ENCODE measurements at places on chromosomes 5 and 9. TPM values are rescaled to one million over a fixed set of nuclear protein-coding genes. Genes with fewer than 3 reads are reported as not detected.
A peak's percentile ranks its signal among the peaks of the same experiment; 100 is the strongest.

Gene GARNL3
- 0.72 TPM for total RNA-seq

Gene FBLL1
- not detected for total RNA-seq

Gene KIF4B
- 0.11 TPM for total RNA-seq

Gene SPATA31C1
- total RNA-seq, result not detected

Gene CDK5RAP2
- total RNA-seq, result 36.1 TPM

Gene DPP7
- total RNA-seq, result 49.1 TPM

Gene PCDHGC5
- 2.3 TPM for total RNA-seq

Gene PFN3
- total RNA-seq, result not detected

Gene PRDM9
- not detected for total RNA-seq

Gene LOX
- total RNA-seq, result 933 TPM

Gene TOR1B
- total RNA-seq, result 47.6 TPM

Gene HAVCR1
- total RNA-seq, result not detected

GRCh38 chr9:34070606-34071324 is 22.1 kb upstream of the UBAP2 start:
- no peak overlapping the region for H3K4me3 ChIP-seq
- no peak for DNase-seq
- H3K27me3 ChIP-seq, result peaks cover 6% of the 10 kb centered on the region
- H3K36me3 ChIP-seq, result no peaks in the 10 kb centered on the region

DNA sequence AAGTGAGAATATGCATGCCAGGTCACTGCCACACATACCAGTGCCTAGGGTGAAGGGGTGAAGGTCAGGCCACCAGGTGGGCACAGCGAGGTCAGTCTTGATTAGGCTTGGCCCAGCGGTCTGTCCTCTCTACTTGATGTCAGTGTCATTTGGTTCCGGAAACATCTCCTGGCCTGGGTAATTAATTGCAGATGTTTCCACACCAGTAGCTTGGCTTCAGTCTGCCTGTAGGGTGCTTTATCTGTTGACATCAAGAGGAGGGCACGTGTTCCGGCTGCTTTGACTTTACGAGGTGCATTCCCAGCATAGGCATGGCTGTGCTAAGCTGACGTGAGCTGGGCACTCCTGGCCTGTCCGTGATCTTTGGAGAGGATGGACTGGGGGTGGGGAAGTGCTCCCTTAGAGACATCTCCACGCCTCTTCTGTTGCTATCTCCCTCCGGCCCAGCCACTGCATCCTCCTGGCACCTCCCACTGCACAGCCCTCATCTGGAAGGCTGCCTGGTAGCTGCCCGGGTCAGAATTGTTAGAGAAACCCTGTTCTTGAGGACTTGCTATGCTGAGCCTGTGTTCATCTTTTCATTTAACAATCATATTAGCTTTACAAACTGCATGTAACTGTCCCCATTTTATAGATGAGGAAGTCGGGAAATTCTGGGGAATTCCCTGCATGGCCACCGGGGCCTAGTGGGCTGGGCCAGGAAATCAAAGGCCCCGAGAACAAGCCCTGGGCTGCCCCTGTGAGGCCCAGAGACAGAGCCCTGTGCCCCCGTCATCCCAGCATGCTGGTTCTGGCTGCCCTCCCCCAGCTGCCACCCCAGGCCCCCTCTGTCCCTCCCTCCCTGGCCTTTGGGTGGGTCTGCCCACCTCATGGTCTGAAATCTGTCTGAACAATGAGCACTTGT is 29.1 kb downstream of the JADE2 start:
- H3K27ac ChIP-seq, result peak overlapping the region; percentile 81
- peaks cover 73% of the 10 kb centered on the region for H3K4me1 ChIP-seq
- peak overlapping the region; percentile 73 for H3K4me3 ChIP-seq
- H3K36me3 ChIP-seq, result peaks cover 21% of the 10 kb centered on the region
- peaks cover 3% of the 10 kb centered on the region for H3K27me3 ChIP-seq
- DNase-seq, result peak; percentile 100

GRCh38 chr9:128439273-128439672 is 16.5 kb upstream of the ODF2 start:
- H3K27me3 ChIP-seq, result no peaks in the 10 kb centered on the region
- no peaks in the 10 kb centered on the region for H3K4me1 ChIP-seq
- DNase-seq, result no peak

DNA sequence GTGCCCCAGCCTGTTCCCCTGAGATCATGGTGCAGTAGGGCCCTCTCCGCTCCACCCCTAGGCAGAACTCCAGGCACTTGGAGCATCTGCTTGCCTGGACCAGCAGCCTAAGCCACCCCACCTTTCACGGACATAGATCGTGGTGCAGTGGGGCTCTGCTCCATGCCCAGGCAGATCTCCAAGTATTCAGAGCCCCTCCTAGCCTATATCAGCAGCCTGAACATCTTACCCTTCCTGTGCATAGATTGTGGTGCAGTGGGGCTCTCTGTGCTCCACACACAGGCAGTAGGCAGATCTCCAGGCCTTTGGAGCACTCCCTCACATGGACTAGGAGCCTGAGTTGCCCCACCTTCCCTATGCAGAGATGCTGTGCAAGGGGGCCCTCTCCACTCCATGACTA is 103.0 kb downstream of the GLIS3 start:
- peaks cover 68% of the 10 kb centered on the region for H3K36me3 ChIP-seq
- no peak for DNase-seq
- peaks cover 26% of the 10 kb centered on the region for H3K4me1 ChIP-seq
- no peaks in the 10 kb centered on the region for H3K27me3 ChIP-seq

DNA sequence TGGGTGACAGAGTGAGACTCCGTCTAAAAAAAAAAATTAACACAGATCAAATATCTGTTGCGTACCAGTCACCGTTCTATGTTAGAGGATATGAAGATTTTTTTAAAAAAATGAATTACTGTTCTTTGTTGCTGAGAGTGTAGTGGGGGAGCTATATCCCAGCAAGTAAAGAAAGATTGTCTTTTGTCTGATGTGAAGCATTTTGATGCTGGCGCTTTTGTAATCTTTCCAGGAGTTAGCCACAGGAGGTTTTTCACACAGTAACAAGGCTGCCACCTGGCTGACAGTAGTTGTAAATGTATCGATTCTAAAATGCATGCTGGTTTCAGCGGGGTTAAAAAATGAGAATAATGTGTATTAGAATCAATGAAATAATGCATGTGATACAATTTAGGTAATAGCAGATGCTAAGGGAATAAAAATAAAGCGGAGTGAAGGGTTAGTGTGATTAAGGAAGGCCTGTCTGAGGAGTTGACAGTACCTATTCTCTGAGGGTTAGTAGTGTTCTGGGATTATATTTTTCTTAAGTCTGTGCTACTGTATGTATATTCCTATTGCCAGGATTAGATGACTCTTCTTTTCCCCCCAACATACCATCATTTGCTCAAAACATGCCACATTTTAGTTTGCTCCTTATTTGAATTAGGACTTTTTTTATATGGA is 3.4 kb downstream of the LMNB1 start:
- no peaks in the 10 kb centered on the region for H3K36me3 ChIP-seq
- H3K4me3 ChIP-seq, result peak overlapping the region; percentile 93
- peaks cover 2% of the 10 kb centered on the region for H3K27me3 ChIP-seq
- peaks cover 37% of the 10 kb centered on the region for H3K4me1 ChIP-seq

- no peak overlapping the region for H3K27ac ChIP-seq
- no peaks in the 10 kb centered on the region for H3K27me3 ChIP-seq
- H3K36me3 ChIP-seq, result no peaks in the 10 kb centered on the region
- H3K4me1 ChIP-seq, result no peaks in the 10 kb centered on the region
- DNase-seq, result no peak
Measured at GRCh38 chr5:26495437-26495836, 542.9 kb downstream of the CDH9 start.

GRCh38 chr5:52787600-52788504 is at the start of the genes ITGA1 and PELO:
Gene ITGA1, plus strand, starts transcription at chr5:52787916. Its CDS starts 438 bp downstream, at chr5:52788354.
Gene PELO, plus strand, starts transcription at chr5:52787916. Its CDS starts 12,479 bp downstream, at chr5:52800395.
- peaks cover 23% of the 10 kb centered on the region for H3K36me3 ChIP-seq
- DNase-seq, result peak; percentile 79
- H3K4me1 ChIP-seq, result peaks cover 74% of the 10 kb centered on the region
- peak within 1 kb of the TSS; percentile 98 for H3K4me3 ChIP-seq

- peaks cover 6% of the 10 kb centered on the region for H3K4me1 ChIP-seq
- no peak overlapping the region for H3K4me3 ChIP-seq
- H3K27ac ChIP-seq, result no peak overlapping the region
- H3K27me3 ChIP-seq, result peaks cover 14% of the 10 kb centered on the region
Measured at GRCh38 chr9:107542411-107543157, 53.0 kb upstream of the KLF4 start.

- no peaks in the 10 kb centered on the region for H3K36me3 ChIP-seq
- H3K4me1 ChIP-seq, result no peaks in the 10 kb centered on the region
- no peak for DNase-seq
- H3K4me3 ChIP-seq, result no peak overlapping the region
- no peak overlapping the region for H3K27ac ChIP-seq
Measured at GRCh38 chr9:81146241-81146640, 543.1 kb downstream of the TLE1 start.

GRCh38 chr5:150153957-150154617 is 1.6 kb downstream of the PDGFRB start:
- DNase-seq, result peak; percentile 85
- H3K27me3 ChIP-seq, result peaks cover 5% of the 10 kb centered on the region

- peaks cover 40% of the 10 kb centered on the region for H3K27me3 ChIP-seq
- no peak overlapping the region for H3K27ac ChIP-seq
- H3K4me1 ChIP-seq, result peaks cover 12% of the 10 kb centered on the region
- no peak for DNase-seq
Measured at GRCh38 chr9:121450241-121450640, 49.4 kb downstream of the GGTA1 start.

DNA sequence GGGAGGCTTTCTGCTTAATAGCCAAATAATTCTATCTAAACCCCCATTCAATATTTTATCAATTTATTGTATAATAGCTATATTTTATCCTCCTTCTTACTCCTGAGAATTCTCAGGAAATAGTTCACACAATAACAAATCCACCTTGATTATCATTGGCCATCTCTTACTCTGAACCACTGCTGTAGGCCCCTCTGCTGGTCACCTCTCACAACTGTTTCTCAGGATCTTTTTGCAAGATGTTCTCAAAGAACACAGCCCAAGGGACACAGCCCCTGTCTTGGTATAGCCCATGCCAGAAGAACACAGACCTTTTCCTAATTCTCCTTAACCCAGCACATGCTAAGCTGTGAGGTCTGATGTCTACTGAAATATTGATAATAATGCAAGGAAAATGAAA is 74.9 kb upstream of the HTR4 start:
- no peak for DNase-seq
- H3K36me3 ChIP-seq, result no peaks in the 10 kb centered on the region
- H3K27me3 ChIP-seq, result peaks cover 12% of the 10 kb centered on the region
- no peak overlapping the region for H3K27ac ChIP-seq
- H3K4me3 ChIP-seq, result no peak overlapping the region

DNA sequence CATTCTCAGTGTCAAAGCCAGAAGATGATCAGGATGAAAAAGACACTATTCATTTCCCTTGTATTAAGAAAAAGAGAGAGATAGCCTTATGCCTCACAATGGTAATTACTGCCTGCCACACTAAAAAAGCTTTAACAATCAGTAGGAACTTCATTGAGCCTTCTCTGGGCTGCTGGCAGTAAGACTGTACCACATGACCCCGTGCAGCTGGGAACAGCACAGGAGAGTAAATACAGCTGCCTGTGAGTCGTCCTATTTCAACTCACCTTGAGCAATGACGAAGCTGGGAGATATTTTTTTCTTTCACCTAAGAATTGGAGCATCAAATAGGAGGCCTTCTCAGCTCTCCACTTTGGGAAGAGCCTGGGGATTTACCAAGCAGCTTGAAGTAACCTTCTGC is 316.3 kb downstream of the GABRB2 start:
- H3K4me3 ChIP-seq, result no peak overlapping the region
- no peaks in the 10 kb centered on the region for H3K27me3 ChIP-seq
- no peaks in the 10 kb centered on the region for H3K36me3 ChIP-seq

DNA sequence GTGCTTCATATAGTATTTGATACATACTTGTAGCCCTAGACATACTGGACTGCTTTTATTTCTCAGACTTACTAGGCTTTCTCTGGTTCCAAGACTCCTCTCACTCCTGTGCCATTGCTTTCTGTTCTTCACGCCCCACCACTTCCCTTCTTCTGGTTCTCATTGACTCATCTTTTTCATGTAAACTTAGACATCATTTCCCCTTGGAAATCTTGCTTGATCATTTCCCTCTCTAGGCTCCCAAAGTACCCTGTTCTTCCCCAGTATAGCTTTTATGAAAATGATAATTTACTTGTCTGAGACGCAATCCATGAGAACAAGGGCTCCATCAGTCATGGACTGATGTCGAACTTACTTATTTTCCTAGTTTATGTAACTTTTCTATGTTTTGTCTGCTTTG is 83.5 kb downstream of the TLR4 start:
- no peaks in the 10 kb centered on the region for H3K36me3 ChIP-seq
- H3K27ac ChIP-seq, result no peak overlapping the region
- H3K27me3 ChIP-seq, result no peaks in the 10 kb centered on the region
- peaks cover 6% of the 10 kb centered on the region for H3K4me1 ChIP-seq
- DNase-seq, result no peak

DNA sequence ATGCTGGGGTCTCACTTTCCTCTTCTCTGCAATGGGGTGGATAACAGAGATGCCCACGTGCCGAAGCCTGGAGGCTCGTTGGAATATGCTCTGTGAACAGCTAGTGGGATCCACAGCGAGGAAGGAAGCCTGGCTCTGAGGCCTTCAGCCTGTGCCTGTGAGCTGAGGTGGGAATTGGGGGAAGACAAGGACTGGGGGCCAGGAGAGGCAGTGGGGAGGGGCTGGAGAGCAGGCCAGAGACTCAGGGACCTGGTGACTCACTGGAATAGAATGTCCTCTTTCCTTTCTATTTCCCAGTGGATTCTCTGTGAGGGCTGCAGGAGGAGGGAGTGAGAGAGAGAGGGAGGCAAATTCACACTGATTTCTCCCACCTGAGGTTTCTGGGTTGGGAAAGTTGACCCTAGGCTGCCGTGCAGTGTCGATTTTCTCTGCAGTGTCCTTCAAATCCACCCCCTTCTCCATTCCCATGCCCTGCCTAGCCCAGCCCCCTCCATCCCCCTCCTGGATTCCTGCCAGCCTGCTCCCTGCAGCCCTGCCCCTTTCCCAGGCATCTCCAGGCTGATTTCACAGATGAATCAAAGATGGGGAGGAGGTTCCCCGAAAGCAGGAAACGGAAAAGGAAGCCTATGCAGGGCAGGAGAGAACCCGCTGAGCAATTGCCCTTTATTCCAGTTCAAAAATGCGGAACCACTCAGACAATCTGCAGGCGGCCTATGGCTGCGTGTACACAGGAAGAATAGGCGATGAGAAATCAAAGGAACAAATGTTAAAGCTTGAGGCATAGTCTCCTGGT is 1.4 kb upstream of the SPAAR start:
- H3K27ac ChIP-seq, result peak overlapping the region; percentile 96
- H3K4me3 ChIP-seq, result peak overlapping the region; percentile 76
- peaks cover 2% of the 10 kb centered on the region for H3K27me3 ChIP-seq
- H3K4me1 ChIP-seq, result peaks cover 76% of the 10 kb centered on the region
- DNase-seq, result peak; percentile 84

- H3K27me3 ChIP-seq, result no peaks in the 10 kb centered on the region
- peak; percentile 10 for DNase-seq
- H3K4me3 ChIP-seq, result no peak overlapping the region
- no peaks in the 10 kb centered on the region for H3K36me3 ChIP-seq
- no peak overlapping the region for H3K27ac ChIP-seq
Measured at GRCh38 chr5:118548761-118549720, 439.3 kb downstream of the DTWD2 start.

DNA sequence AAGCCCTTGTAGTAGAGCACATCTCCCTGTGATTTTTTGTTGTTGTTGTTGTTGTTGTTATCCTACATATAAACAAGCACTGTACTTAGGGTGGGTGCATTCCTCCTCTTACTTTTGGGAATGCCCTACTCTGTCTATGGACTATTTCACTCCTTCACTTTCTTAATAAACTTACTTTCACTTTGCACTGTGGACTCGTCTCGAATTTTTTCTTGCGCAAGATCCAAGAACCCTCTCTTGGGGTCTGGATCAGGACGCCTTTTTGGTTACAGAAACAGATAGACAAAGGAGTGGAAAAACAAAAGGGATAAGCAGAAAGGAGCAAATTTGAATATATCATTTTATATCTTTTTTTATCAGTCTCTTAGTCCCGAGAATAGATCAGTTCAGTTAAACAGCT is 14.4 kb upstream of the PAIP1 start:
- no peak for DNase-seq
- peaks cover 10% of the 10 kb centered on the region for H3K36me3 ChIP-seq
- H3K4me1 ChIP-seq, result peaks cover 15% of the 10 kb centered on the region
- H3K27me3 ChIP-seq, result no peaks in the 10 kb centered on the region
- H3K27ac ChIP-seq, result no peak overlapping the region
- peak overlapping the region; percentile 61 for H3K4me3 ChIP-seq
